ENCODE measurements at places on chromosomes 5 and 9.

- no peak for DNase-seq
Measured at GRCh38 chr9:14212077-14212476, 101.9 kb downstream of the NFIB start.

- DNase-seq: no peak
Measured at GRCh38 chr9:86772635-86772993, 174.7 kb downstream of the GAS1 start.

- DNase-seq: no peak
Measured at GRCh38 chr9:89986190-89986589, 381.4 kb downstream of the GADD45G start.

- DNase-seq: no peak
Measured at GRCh38 chr5:130017173-130017572, 112.9 kb downstream of the CHSY3 start.

DNA sequence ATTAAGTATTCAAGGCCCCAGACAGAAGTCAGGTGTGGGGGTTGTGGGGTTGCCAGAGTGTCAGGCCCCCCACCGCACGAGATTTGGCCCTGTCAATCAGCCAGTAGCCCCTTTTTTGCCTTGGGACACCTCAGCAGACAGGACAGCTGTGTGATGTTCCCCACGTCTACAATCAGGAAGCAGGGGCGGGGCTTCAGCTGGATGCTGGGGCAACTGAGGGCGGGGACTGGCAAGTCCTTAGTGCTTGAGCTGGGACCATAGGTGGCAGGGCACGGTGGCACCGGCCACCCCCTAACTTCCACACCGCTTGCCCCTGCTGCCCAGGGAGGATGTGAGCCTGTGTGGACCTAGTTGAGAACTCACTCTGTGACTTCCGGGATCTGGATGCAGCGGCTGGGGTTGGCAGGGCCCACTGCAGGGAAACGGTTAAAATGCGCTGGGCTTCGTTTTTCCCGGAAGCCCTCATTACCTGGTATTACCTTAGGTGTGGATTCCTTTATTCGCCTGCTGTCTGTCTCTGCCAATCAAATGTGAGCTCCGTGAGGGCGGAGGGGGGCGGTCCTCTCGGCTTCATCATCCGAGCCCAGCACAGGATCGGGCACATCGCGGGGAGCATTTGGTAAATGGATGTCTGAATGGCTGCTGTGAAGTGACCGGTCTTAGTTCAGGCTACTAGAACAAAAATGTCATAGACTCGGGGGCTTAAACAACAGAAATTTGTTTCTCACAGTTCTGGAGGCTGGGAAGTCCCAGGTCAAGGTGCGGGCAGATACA, 7.5 kb upstream of the GTF3C5 start:
- no peak for DNase-seq

- DNase-seq: no peak
Measured at GRCh38 chr9:124843456-124844034, 9.7 kb upstream of the WDR38 start.

DNA sequence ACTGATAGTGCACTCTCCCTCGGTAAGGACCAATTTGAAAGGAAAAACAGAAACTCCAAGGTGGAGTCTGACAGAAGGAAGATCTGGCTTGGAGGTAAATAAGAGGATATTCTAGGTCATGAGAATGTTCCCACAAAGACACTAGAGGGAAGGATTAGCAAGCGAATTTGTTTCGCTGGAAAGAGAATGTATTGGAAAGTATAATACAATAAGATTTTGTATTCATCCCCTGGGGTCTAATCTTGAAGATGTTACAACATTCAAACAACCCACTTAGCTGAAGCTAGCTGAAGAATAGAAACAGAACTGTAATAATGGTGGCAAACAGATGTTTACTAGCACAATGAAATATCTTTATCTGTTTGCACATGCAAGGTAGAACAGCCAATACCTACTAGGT, 158.7 kb downstream of the GNAQ start:
- DNase-seq: no peak

- no peak for DNase-seq
Measured at GRCh38 chr5:72920690-72921502, 34.9 kb upstream of the FCHO2 start.

- DNase-seq: no peak
Measured at GRCh38 chr9:2066312-2067273, 51.4 kb downstream of the SMARCA2 start.

All from C1 segment of cervical spinal cord (tissue), 14 donors.